ENCODE measurements at places on chromosomes 16 and 17.

- no peak for DNase-seq
Observed at GRCh38 chr16:47613251-47613650, 152.1 kb downstream of the PHKB start.

DNA sequence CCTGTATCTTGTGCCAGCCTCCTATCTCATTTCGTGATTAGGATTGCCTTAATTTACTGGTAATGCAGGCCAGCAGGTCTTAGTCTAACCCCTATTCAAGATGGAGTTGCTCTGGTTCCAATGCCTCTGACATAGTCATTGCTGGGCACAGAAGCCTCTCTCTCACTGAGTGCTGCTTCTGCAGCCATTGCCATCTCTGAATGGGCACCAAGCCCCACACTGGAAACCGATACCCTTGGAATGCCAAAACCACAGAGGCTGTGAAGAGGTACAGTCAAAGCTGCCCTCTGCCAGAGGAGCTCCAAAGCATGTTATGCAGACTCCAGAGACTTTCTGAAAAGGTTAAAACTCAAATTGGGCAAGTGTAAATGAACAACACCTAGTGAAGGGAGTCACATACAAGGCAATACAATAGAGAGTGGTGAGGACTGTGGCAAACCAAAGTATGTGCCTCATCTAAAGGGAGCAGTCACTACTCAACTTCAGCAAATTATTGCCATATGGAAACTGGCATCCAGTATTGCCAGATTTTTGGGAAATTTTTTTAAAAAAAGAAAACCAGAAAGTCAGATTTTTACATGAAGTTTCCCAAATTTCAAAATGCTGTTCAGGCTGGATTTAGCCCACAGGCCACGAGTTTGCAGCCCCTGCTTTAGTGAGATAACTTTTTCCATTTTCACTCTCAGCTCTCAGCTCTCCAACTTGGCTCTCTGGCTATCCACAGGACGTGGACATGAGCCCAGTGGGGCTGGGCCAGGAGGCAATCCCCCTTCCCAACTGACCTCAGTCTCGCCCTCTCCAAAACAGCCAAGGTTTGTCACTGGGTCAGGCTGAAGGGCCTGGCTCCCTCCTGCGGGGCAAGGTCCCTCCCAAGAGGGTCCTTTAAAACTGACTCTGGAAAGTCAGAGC lies 2.1 kb upstream of the MMP2 start:
- peak; percentile 67 for DNase-seq

- DNase-seq: no peak
Observed at GRCh38 chr17:63928966-63929695, 3.0 kb downstream of the CD79B start.

GRCh38 chr17:77738751-77739531 lies 219.6 kb upstream of the TNRC6C start:
- peak; percentile 44 for DNase-seq

DNA sequence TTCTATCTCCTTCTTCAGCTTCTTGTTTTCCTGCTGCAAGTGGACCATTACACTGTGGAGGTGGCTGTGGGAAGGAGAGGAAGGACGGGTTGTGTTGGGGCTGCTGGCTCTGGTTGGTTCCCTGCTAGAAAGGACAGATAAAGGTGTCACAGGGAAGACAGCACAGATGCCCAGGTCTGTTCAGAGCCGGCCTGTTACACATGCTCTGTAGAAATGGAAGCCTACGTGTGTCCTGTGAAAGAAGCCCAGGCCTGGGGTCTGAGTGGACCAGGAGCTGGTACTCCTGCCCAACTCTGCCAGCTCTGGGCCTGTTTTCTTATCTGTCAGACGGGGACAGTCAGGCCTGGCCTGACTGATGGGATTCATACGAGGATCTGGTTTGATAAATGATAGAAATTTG lies 26.4 kb downstream of the DHX38 start:
- no peak for DNase-seq

Data from right forelimb (tissue), 1 donor.